Astrocyte of the spinal cord (primary cell): ENCODE measurements at places on chromosomes 3 and 15.

DNA sequence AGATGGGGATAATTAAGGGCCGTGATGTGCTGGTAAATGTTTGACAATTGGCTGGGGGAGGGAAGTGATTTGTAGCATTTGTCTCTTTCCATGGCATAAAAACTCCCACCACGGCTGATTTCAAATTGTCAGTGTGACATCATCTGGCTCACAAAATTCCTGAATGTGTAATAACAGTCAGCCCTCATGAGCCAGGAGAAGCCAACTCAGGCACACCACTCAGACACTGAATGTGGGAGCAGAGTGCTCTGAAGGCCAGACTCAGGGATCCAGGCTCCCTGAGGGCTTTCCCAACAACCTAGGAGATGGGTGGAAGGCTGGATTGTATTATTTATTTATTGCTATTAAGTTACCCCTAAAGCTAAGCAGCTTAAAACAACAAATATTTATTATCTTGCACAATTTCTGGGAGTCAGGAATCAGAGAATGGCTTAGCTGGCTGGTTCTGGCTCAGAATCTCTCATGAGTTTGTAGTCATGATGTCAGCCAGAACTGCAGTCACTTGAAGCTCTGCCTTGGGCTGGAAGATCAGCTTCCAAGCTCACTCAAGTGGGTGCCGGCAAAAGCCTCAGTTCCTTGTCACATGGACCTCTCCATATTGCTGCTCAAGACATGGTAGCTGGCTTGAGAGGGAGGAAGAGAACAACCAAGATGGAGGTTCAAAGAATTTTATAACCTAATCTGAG, 6.5 kb upstream of the CPEB1 start:
- no peak for DNase-seq

DNA sequence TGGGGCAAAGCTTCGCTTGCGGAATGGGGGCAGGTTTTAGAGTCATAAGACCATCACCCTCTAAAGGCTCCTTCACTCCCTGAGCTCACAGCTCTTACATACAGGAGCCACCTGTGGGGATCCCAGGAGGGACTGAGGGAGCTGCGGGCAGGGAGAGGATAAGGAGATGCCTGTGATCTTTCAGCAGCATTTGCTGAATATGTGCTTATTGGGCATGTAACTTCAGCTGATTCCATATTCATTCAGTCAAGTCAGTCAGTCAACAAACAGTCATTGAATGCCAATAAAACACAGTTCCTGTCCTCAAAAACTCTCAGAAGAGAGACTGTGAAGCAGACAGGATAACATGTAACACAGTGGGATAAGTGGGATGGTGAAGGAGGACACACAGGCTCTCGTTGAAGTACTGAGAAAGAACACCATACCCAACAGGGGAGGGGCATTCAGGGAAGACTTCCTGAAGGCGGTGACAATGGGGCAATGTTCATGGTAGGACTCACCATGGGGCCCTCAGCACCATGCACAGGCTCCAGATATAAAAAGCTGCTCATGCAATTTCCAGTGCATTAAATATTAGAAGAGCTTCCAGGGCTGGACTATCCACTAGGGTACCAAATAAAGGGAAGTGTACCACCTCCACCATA, 240.9 kb downstream of the UACA start:
- DNase-seq, result no peak

DNA sequence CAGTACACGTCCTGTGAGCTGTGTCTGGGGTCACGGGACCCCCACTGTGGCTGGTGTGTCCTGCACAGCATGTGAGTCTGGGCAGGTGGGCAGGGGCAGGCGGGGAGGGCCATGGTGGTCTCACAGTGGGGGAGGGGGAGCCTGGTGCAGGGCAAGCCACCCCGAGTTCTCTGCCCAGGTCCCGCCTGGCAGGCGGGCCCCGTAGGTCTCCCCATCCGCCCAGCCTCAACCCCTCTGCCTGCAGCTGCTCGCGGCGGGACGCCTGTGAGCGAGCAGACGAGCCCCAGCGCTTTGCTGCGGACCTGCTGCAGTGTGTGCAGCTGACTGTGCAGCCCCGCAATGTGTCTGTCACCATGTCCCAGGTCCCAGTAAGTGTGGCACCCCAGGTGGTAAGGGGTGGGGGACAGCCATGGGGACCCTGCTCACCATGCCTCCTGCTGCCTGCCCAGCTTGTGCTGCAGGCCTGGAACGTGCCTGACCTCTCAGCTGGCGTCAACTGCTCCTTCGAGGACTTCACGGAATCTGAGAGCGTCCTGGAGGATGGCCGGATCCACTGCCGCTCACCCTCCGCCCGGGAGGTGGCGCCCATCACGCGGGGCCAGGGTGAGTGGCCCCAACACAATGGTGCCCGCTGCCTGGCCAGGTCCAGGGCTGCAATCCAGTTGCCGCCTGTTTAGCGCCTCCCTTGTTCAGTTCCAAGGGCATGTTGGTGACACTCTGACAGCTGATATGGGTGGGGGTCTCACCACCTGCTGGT, 21.9 kb downstream of the PLXNA1 start:
- no peak for DNase-seq

DNA sequence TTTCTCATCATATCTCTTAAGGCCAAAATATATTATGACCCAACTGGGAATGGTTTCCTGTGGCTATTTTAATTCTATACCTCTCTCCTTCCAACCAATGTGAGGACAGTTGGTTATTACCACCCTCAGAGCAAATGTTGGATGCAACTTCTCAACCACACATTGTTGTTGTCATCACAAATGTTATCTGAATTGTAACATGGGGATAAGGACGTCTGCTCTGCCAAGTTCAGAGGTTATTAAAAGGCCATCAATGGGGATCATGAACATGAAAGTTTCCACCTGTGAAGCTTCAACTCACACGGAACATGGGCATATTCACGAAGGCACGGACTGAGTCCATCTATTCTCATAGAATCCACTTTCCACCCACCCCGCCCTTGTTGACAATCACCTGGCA, 46.8 kb downstream of the MB21D2 start:
- no peak for DNase-seq

GRCh38 chr3:23944007-23944783, 891 bp upstream of the NR1D2 start:
- no peak for DNase-seq

GRCh38 chr3:107443461-107443860, 66.2 kb downstream of the CCDC54 start:
- no peak for DNase-seq

GRCh38 chr3:25056-25455, 171.5 kb upstream of the CHL1 start:
- no peak for DNase-seq

DNA sequence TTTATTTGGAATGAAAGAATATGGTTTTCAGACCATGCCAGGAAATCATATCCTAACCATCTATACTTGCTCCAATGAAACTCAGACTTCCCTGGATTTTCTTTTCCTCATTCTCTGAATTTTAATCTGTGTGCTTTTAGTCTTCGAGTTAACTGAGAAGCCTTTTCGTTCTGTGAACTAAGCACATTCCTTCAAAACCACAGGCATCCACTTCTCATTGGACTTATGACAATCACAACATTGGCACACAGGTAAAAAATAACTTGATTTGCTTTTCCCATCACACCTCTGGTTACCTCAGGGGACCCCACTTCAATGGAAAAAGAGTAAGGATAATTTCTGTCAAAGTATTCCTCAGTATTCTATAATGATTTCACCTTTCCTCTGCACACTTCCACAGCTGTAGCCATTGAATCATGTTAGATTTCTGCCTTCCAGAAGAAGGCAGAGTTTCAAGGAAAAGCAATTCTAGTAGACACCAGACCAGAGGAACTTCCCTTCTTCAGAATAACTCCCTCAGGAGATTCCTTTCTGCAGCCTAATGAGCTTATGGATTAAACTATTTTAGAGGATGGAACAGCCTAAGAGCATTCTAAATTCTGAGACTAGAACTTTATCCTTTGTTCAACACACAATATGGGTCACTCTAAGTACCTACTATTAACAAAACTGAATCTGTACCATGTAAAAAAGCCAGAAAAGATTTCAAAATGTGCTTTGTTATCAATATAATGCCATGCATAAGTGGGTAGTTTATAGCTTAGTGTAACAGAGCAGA, 15.9 kb downstream of the COMMD2 start:
- peak; percentile 79 for DNase-seq

- no peak for DNase-seq
Measured at GRCh38 chr3:134832585-134832984, 37.5 kb downstream of the EPHB1 start.

DNA sequence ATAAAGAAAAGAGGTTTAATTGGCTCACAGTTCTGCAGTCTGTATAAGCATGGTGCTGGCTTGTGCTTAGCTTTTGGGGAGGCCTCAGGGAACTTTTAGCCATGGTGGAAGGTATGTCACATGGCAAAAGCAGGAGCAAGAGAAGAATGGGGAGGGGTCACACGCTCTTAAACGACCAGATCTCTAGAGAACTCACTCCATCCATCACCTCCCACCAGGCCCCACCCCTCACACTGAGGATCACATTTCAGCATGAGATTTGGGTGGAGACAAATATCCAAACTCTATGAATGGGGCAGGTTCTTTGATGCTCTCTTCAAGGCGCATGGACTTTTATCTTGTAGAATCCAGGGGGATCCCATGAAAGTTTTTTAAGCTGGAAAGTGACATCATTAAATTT, 75.7 kb downstream of the ITPR1 start:
- DNase-seq, result no peak

DNA sequence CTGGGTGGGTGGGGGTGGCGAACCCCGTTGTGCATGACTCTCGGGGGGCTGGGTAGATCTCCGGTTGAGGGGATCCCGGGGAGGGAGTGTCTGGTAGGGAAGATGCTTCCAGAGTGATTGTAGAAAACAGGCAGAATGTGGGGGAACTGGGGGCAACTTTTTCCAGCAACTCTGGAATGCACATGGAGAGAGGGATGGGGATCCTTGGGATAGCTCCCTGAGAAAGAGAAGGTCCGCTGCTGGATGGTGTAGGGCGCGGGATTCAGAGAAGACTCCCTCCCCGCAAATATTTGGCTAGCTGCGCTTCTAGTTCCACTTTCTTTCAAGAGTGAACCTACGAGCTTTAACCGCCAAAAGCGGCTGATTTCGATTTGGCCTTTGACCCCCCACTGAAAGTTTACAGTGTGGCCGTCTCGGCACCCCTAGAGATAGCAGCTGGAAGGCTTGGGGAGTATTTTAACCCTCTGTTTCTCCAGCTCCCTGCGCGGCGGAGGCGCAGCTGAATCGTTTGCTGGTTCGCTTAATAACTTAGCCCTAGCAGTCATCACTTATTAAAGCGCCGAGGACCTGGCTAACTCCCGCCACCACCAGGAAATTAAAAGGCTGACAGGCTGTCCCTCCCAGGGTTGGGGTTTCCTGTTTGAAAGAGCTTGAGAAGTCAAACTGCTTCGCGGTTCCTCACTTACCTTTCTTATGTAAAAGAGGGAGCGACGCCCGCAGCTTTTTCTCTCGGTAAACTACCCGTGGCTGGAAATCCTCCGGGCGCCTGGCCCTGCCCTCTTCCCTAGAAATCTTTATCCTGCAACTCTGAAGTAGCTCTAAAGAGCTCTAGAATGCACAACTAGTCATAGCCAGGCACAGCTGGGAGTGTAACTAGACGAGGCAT, 1.2 kb downstream of the PHLDB2 start:
- peak; percentile 95 for DNase-seq

DNA sequence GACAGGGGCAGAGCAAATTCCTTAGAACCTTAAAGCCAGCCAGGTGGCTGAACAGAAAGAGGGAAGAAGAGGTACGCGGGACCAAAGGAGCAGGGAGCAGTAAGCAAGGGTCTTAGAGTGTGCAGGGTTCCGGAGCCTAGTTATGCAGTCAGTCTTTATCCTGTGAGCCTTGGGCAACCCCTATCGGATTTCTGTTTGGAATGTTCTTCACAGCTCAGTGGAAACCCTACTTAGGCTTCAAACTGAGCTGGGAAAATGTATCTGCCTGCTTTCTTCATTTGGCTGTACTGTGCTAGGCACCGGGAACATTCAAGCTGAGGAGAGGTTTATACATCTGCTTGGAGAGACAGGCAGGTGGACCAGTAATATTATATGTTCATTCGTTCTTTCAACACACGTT, 37.1 kb downstream of the PSMD6 start:
- DNase-seq, result no peak

DNA sequence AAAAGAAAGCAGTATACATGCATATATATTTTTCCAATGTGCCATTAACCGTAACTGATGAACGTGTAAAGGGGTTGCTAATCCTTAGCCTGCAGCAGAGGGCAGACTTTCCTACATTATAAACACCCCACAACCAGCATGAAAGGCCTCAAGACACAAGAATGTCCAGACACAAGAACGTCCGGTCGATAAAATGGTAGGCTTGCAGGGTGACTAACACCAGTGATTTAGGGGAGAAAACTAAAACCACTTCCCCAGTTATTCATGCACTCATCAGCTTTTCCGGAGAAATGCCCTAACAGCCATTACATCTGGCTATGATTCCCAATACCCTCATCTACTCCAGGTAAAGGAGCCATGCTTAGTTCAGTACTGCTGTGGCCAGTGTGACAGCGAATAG, 57.4 kb downstream of the LRTM1 start:
- peak; percentile 96 for DNase-seq

DNA sequence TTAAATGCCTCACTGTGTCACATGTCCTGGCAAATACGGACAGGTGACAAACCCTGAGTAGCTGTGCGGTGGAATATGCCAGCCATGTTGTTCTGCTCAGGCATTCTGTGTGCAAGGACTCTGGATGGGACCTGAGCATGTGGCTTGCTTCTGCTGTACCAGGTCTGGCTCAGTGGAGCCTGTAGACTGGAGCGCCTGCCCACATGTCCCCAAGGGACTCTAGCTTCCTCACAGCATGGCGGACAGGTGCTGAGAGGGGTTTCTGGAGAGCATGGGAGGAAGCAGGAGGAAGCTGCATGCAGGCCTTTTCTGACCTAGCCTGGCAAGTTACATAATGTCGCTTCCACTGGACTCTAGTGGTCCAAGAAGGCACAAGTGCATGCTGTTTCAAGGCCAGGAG, 96.3 kb downstream of the PLXNA1 start:
- no peak for DNase-seq

DNA sequence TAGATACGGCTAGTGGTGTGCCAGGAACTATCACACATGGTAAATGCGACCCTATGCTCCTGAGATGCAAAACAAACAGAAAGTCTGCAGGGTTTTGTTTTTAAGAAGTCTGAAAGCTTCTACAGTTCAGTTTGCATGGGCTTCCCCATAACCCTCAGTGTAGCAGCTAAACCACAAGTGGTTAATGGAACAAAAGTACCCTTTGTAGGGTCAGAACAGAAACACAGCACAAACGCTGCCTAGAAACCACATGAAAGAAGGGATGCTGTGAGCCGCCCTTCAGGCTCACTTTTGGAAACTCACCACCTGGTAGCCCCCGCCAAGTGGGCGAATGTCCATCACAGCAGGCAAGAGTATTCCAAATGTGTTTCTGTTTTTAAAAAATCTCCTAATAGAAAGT, 46.2 kb downstream of the CTDSPL start:
- DNase-seq, result peak; percentile 94

- DNase-seq, result peak; percentile 79
Measured at GRCh38 chr3:10511809-10512494, 6.6 kb upstream of the ATP2B2 start.

- no peak for DNase-seq
Measured at GRCh38 chr3:59867185-59868002, 817.6 kb upstream of the CFAP20DC start.

GRCh38 chr15:62363913-62364312, 198.8 kb upstream of the C2CD4B start:
- DNase-seq, result no peak
